Activated CD4-positive, alpha-beta T cell treated with anti-CD3 and anti-CD28 coated beads, Interleukin-2, Interleukin-6, amounts not matched to agents 100 ng/mL and 50 ng/mL, durations not matched to agents 16 hours and 8 hours (primary cell): ENCODE measurements at places on chromosomes 6 and 20.
A peak's percentile ranks its signal among the peaks of the same experiment; 100 is the strongest.

GRCh38 chr6:128118401-128118800 lies 217.5 kb upstream of the THEMIS start:
- peak; percentile 11 for DNase-seq

GRCh38 chr20:62742550-62742949 lies 33.9 kb downstream of the NTSR1 start:
- DNase-seq: no peak

- DNase-seq: no peak
These were observed 192.5 kb downstream of the MYLK4 start for GRCh38 chr6:2558098-2558680.

- DNase-seq: peak; percentile 52
These were observed 73.3 kb downstream of the OTOR start for GRCh38 chr20:16821211-16822089.

GRCh38 chr6:30543821-30544220 lies 12.5 kb downstream of the GNL1 start:
- DNase-seq: no peak

- DNase-seq: no peak
These were observed 71.3 kb downstream of the ATRN start for GRCh38 chr20:3541887-3542721.

DNA sequence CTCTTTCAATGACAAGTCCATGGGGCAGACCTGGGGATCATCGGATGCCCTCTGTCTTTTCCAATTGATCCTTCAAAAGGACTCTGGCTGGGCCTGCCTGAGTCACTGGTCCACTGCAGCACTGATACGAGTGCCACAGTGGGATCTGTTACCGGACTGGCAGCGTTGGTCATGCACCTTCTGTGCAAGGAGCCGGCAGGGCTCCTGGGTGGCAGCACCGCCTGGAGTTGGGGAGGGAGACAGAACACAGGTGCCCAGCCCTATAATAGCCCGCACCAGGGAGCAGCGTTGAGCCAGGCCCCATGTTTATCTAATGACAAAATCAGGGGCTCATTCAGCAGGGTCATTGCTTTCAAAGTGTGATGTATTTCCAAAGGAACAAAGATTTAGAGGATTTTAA lies 64.2 kb upstream of the NXT1 start:
- DNase-seq: no peak

- no peak for DNase-seq
These were observed 1.7 kb downstream of the ADRM1 start for GRCh38 chr20:62304331-62305148.

GRCh38 chr6:87066449-87067333 lies 28.2 kb downstream of the CGA start:
- peak; percentile 48 for DNase-seq

- DNase-seq: no peak
These were observed 48.8 kb upstream of the NKX2-2 start for GRCh38 chr20:21562656-21563055.

GRCh38 chr6:14693301-14694192 lies 552.3 kb upstream of the JARID2 start:
- no peak for DNase-seq

DNA sequence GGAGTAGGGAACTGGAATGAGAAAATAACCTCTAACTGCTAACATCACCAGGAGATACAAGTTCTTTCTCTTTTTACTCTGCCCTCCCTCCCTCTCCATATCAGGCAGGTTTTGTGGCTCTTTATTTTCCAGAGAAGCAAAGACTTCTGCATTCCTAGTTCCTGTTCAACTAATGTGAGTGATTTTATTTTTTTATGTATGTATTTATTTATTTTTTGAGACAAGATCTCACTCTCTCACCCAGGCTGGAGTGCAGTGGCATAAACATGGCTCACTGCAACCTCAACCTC lies 6.0 kb upstream of the IER3 start:
- DNase-seq: no peak
